Mesenteric fat pad (tissue), 1 donor: ENCODE measurements at places on chromosomes 2 and 18.

- peak; percentile 39 for DNase-seq
Measured at GRCh38 chr2:109105113-109105512, 23.9 kb upstream of the SH3RF3 start.

GRCh38 chr2:115208493-115209164 lies 766.2 kb downstream of the DPP10 start:
- no peak for DNase-seq

DNA sequence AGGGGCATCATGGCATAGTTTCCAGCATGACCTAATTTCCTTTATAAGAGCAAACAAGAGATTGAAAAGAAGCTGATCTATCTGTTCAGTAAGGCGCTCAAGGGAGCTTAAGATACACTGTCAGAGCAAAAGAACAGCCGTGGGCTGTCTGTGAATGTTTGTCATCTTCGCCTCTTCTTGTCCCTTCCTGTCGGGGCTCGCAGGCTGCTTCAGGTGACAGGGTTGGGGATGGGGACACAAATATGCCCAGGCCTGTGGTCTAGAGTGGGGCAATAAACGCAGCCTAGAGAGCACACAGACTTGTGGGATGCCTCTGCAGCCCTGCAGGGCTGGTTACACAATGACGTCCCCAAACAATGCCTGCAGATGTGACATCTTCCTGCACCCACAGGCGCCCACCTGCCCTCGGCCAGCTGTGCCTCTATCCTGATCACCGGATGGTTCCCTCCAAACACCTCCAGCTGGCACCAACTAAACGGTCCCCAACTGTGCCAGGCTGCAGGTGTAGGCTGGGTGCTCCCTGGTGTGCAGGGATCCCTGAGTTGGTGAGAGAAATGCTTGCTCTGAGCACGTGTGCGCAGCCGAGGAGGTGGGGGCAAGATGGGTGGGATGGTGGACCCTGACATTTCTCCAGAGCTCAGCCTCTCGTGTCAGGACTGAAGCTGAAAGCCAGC lies 72.8 kb downstream of the EDAR start:
- peak; percentile 53 for DNase-seq

DNA sequence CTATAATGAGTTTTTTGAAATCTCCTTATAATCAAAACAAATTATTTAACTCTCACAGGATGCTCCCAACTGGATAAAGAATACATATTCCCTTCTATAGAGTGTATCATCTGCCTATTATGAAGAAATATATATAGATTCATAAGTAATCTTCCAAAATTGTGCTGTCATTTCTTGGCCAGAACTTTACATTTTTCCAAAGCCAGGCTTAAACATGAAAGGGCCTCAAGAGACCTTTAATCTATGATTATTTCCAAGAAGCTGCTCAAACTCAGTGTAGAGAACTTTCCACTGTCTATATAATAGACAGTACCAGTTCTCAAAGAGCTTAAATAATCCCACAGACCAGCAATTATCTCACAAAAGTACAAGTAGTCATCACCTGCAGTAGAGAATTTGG lies 211.0 kb downstream of the AKAIN1 start:
- DNase-seq, result no peak

DNA sequence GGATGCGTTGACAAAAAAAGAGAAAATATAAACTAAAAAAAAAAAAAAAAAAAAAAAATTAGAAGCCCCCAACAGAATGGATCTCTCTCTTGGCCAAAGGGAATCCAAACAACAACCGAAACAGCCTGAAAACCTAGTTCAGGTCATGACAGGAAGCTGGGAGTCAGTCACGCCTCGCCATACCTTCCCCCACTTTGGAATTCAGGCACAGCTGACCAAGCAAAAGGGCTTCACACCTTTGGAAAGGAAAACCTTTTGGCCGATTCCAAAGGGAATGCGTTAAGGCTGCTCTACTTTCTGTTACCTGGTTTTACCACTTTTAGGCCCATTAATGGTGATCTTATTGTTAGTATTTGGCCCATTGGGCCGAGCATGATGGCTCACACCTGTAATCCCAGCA lies 17.9 kb upstream of the RMC1 start:
- no peak for DNase-seq

DNA sequence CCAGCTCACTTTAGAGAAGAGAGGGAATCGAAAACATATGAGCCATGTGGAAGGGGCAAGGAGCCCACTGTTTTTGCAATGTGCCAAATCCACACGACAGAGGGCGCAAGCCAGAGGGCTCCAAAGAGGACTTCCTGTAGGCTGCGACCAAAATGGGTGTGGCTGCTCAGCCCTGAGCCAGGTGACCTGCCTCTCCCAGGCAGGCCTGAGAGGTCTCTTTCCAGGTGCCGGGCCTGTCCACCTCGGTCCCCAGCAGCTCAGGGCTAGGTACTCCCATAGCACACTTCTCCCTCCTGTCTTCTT lies 153.8 kb downstream of the TTC32 start:
- DNase-seq, result no peak

GRCh38 chr2:6926071-6926732 lies 9.0 kb downstream of the RNF144A start:
- DNase-seq, result no peak

GRCh38 chr2:240765007-240765406 lies 55.0 kb downstream of the KIF1A start:
- no peak for DNase-seq

DNA sequence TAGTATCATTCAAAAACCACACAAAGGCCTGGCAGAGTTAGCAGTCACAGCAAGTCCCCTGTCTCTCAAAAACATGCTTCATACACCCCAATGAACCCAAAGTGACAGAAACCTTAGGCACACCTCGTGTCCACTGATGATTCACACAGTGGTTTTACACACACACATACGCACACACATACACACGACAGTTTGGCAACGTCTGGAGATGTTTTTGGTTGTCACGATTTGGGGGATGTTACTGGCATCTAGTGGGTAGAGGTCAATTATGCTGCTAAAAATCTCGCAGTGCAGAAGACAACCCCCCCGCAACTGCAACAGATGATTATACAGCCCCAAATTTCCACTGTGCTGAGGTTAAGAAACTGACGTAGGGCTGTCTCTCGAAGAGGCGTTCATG lies 72.9 kb upstream of the PARD3B start:
- no peak for DNase-seq

- no peak for DNase-seq
Measured at GRCh38 chr2:177709986-177710401, 317.4 kb downstream of the AGPS start.
